GM12891 (cell line): ENCODE measurements at places on chromosomes 4 and X.

GRCh38 chrX:24025741-24026403 lies 1.1 kb downstream of the KLHL15 start:
- no peak for DNase-seq

GRCh38 chr4:69849969-69850368 lies 10.0 kb downstream of the SULT1E1 start:
- no peak for DNase-seq

- no peak for DNase-seq
These were observed 17.4 kb downstream of the CCNG2 start for GRCh38 chr4:77174426-77174825.

DNA sequence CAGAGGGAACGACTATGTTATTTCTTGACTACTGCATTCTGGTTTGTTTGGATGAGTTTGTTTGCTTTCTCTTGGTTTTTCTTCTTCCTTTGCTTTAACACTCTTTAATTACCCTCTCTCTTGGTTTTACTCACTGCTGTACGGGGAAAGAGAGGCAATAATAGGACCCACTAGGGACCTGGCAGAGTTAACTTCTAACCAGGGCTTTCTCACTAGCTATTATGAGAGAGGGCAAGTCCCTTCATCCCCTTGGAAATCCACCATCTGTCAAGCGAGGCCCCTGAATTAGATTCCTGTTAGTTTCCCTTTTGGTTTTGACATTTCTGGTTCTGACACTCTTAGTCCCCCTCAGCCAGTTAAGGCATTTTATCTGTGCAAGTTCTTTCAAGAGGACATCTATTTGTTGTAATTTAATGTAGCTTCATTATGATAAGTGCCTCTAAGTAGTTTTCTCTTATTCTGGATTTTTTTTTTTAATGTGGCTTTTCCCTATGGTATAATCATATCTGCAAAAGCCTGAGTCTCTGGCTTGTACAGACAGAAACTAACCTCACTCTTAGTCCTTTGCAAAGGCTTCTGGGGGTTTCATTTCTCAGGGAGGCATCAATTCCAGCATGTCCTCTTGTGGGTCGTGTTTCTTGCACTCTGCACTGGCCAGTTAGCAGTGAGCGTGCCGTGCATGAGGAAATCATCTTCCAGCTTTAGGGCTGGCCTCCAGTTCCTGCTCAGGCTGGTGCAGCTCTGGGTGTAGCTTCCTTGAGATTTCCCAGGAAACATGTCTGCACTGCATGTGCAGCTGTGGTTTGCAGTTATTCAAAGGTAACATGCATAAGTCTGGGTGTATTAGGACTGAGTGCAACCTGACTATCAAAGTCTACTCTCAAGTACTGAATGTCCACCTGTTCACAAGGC lies 221.3 kb downstream of the STIM2 start:
- DNase-seq: no peak

DNA sequence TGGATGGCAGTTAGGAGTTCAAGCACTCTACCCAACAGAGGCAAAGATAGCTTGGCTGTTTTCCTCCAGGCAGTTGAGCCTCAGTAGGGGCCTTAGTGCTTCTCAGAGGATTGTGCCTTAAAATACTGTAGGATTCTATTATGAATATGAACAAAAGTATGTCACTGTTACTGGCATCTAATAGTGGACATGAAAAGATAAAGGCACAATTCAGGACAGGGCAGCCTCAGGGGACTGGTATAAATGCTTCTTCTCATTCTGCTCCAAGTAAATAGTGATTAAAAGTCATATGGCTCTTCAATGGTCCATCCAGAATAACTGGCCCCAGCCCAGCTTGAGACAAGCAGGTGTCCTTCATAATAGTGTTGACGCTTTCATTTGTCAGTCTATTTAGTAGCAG lies 17.7 kb downstream of the COL4A6 start:
- DNase-seq: no peak

DNA sequence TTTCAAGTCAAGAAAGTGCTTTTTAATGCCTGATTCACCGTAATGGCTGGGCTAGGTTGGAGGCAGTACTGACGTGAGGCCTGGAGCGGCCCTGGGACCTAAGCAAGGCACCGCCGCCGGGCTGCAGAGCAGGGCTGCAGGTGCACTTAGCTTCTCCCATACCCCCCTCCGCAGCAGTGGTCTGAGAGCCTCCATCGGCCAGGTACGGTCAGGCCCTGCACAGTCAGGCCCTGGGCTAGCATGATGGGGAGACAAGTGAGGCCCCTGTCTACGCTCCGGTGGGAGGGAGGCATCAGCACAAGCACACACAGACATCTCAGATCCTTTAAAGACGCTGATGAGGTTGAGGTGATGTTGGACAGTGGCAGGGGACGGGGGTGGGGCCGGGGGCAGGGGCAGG lies 4.7 kb downstream of the MAEA start:
- no peak for DNase-seq

- DNase-seq: no peak
These were observed 235.9 kb upstream of the PCDH18 start for GRCh38 chr4:137768196-137768595.

DNA sequence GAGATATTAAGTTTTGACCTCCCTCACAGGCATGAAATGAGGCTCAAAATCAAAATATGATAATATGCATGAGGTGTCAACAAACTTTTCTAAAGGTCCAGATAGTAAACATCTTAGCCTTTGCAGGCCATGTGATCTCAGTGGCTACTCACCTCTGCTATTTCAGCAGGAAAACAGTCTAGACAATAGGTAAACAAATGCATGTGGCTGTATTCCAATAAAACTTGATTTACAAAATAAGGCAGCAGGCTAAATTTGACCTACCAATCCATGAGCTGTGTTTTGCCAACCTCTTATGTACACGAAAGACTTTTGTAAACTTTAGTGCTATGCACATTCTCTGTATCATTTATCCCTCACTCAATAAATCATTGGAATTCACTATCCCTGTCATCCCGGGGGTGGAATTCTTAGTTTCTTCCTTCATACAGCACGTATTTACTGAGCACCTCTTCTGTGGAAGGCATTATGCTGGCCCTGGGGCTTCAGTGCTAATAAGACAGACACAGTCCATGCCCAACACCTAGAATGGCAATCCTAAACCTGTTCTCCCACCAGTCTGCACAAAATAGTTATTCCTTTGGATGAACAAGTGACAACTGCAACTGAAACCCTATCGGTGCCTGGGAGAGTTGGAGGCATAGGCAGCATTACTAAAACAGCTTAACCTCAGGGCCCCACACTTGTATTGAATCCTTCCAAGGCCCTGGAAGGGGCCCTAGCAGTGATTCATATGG lies 19.9 kb downstream of the MAGEB17 start:
- DNase-seq: no peak

GRCh38 chr4:153409412-153409811 lies 56.7 kb upstream of the TMEM131L start:
- DNase-seq: no peak

- no peak for DNase-seq
These were observed 127.8 kb downstream of the PHKA2 start for GRCh38 chrX:18855919-18856644.

DNA sequence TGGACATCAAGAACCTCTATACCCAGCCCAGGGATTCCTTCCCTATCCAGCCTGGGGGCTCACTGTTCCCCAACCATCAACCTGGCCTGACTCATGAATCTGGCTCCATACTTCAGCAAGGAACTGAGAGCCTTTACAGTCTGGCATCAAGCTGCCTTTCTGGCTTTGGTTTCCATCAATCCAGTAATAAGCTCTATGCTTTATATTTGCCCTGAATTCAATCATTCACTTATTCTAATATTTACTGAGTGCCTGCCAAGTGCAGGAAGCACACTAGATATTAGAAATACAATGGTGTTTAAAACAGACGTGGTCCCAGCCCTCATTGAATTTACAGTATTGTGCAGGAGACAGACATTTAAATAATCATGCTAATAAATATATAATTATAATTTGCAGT lies 114.8 kb upstream of the PLAC1 start:
- no peak for DNase-seq
